ENCODE measurements at places on chromosomes 1 and 21.

GRCh38 chr1:119587341-119587740, 60.7 kb downstream of the ZNF697 start:
- DNase-seq, result no peak

DNA sequence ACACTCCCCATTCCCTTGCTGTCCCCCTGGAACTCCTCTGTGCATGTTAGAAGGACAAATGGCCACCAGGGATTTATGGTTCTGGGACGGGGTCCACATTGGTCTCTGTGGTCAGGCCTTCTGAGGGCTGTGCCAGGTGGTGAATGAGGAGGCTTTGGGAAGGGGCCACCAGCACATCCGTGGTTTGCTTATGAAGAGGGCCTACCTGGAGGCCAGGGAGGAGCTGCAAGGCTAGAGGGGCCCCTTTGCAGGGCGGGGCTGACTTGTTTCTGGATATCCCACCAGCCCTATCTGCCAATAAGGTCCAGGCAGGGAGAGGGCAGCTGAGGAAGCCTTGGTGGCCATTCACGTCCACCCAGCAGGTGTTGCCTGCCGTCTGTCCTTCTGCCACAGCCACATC, 24.9 kb downstream of the KCNA10 start:
- no peak for DNase-seq

DNA sequence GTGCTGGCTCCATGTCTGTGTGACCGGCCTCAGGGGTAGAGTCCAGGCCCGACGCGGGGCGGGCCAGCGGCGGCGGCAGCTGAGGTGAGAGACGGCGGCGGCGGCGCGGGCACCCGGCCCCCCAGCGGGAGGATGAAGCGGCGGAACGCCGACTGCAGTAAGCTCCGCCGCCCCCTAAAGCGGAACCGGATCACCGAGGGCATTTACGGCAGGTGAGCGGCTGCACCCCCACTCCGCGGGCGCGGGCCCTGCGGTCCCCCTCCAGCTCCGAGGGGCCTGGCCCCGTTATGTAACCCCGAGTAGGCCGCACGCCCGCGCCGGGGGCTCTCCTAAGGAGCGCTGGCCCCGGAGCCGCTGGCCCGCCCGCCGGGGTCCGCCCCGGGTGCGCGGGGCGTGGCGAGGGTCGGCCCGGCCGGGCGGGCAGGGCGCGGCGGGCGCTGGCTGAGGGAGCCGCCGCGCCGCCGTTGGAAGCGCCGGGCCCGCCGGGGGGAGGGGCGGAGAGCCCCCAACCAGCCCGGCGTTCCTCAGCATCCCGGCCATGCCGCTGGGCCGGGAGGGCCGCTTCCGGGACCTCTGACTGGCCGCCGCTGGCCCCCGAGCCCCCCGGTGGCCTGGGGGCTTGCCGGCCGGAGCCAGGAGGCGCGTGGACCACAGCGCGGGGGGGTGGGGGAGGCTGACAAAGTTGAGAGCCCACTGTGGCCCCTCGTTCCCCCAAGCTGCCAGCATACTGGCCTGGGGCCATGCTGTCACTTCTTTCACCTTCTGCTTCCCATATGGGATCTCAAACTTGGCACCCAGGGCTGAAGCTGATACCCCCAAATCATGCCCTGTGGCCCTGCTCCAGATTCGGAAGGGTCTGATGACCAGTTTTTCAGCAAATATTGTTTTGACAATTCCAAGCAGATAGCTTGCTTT, 527 bp downstream of the MACO1 start:
- DNase-seq, result peak; percentile 45

DNA sequence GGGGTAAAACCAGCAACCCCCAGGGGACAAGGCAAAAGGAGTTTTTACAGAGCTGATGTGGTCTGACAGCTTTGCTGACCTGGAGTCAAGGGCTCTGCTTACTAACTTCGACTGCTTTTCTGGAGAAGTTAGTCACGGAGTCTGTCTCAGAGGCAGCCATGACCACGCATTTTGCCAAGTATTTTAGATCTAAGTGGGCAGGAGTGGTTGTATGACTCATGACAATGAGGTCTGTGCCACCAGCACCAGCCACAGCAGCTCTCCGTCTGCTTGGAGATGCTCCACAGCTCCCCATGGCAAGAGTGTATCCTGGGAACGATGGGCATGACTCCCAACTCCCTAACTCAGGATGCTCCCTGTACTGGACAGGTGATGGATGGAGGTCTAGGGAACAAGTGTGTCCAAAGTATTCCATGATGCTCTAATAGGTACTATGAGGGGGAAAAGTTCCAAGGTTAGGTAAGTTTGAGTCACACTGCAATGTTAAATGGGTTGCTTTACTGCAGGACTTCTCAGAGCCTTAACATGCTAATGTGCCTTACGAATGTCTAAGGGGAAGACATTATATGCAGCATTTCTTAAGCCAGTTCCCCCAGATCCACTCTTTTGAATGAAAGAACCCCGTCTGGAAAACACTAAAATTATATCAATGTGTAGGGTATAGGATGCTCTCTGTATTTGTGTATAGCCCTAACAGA, 359.0 kb downstream of the HHAT start:
- DNase-seq, result no peak

DNA sequence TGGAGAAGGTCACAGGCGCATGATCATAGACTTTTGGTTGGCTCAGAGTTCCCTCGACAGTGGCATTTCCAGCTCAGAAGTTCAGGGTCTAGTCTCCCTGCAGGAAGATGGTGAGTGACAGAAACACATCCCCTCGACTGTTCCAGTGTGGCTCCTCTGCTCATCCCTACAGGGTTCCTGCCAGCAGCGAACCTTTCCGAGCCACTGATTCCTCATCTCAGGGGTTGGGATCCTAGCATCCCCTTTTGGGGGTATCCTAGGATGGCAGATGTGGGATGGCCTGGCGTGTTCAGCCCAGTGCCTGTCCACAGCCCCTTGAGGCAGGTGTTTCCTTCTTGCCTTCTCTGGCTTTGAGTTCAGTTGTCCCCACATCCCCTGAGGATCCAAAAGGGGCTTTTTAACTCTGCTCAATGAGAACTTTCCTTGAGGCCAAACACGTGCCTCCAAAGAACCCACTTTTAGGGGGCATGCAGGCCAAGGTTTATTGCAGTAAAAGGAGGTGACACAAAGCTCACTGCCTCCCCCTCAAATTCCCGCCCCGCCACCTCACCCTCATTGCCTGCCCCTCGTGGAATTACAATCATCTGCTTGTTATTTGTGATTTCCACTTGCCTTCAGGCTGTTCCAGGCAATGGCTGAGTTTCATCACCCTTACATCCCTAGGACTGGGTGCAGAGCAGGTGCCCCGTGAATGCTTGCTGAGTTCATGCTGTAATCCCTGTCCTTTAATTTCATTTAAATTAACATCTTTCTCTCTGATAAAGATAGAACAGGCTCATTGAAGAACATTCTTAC, 440.7 kb downstream of the CAMTA1 start:
- DNase-seq, result no peak

GRCh38 chr1:99017655-99018054, 13.0 kb upstream of the PLPPR5 start:
- no peak for DNase-seq

- DNase-seq, result no peak
Observed at GRCh38 chr1:45617618-45618017, 6.2 kb downstream of the CCDC17 start.

GRCh38 chr1:241964550-241965282, 7.1 kb downstream of the BECN2 start:
- DNase-seq, result no peak

GRCh38 chr1:42008264-42008663, 89.5 kb upstream of the HIVEP3 start:
- DNase-seq, result no peak

- DNase-seq, result no peak
Observed at GRCh38 chr1:27301052-27301422, 20.9 kb upstream of the TMEM222 start.

DNA sequence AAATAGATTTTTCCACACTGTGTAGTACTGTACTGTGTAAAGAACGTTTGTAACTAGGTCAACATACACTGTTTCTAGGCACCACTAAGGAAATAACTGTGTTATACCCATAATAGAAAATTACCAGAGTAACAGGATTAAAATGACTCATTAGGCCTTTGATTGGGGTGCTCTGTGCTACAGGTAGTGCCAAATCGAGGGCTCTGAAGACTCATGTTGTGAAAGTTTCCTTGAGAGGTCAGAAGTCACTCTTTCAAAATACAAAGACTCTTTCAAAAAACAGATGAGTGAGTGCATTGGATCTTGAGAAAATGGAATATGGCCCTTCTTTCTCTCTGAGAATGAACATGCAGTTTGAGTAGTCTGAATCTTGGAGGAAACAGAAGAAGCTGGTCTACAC, 143.0 kb downstream of the MRPL39 start:
- no peak for DNase-seq

GRCh38 chr1:94926126-94926914, 590 bp downstream of the CNN3 start:
- DNase-seq, result peak; percentile 52

GRCh38 chr1:25971066-25971810, 26.6 kb downstream of the PAFAH2 start:
- no peak for DNase-seq

- DNase-seq, result peak; percentile 85
Observed at GRCh38 chr1:11929849-11930248, 3.6 kb upstream of the KIAA2013 start.

GRCh38 chr21:28640326-28640725, 352.4 kb downstream of the LTN1 start:
- no peak for DNase-seq

GRCh38 chr1:99590578-99591209, 55.2 kb upstream of the PALMD start:
- DNase-seq, result no peak

DNA sequence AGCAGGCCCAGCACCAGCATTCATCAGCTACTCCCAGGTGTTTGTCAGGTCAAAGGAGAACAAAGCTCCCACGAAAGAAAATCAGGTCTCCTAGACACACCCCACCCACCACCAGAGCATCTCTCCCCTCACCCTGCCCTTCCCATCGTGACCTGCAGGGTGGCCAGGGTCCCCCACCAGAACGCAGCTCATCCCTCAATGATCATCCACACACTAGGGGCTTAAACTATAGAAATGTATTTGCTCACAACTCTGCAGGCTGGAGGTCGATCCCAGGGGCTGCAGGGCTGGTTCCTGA, 97.4 kb downstream of the RIPK4 start:
- no peak for DNase-seq

- DNase-seq, result no peak
Observed at GRCh38 chr1:221187174-221187573, 307.9 kb downstream of the HLX start.

GRCh38 chr1:63968663-63969440, 195.0 kb downstream of the ROR1 start:
- no peak for DNase-seq

- no peak for DNase-seq
Observed at GRCh38 chr1:44985747-44986359, 542 bp downstream of the EIF2B3 start.

- no peak for DNase-seq
Observed at GRCh38 chr1:223046011-223046410, 97.0 kb downstream of the TLR5 start.

DNA sequence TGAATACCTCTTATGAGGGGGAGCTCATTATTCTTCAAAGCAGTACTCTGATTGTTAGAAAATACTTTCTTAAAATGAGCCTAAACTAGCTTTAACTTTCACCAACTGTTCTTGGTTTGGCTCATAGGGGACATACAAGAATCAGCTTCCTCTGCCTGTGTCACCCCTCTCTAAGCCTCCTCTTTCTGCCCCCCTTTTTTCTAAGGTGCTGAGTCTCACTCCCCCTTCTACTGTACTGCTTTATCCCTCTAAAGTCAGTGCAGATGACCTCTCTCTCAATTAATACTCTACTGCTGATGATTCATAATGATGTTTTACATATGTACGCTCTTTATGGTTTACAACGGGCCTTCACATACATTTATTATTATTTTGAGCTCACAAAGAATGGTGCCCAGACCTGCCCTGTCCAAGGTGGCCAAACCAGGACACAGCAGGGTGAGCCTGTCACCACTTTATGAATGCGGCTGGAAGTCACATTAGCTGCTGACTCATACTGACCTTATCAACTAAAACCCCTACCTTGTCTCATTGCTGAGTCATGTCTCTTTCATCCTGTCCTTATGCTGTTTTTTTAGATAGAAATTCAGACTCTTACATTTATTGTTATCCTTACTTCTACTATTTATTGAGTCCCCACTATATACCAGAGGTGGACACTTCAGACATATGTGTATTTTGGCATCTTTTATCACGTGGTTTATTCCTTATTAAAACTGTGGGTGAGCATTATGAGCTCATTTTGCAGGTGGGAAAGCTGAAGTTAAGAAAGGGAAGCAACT, 126.9 kb downstream of the RNF220 start:
- DNase-seq, result no peak

DNA sequence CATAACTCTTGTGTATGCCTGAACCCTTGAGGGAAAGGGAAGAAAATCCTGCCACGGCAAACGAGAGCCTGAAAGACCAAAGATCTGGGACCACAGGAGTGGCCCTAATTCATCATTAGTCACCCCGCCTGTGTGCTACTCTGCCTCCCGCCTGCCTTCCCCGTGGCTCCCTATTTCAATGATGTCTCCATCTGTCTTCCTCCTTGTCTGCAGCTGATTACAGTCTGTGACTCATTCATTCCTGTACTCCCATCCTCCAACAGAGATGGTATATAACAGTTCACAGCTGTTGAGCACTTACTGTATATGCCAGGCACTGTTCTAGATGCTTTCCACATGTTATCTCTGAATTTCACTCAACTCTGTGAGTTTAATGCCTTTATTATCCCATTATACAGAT, 96.6 kb downstream of the SEC16B start:
- DNase-seq, result no peak

DNA sequence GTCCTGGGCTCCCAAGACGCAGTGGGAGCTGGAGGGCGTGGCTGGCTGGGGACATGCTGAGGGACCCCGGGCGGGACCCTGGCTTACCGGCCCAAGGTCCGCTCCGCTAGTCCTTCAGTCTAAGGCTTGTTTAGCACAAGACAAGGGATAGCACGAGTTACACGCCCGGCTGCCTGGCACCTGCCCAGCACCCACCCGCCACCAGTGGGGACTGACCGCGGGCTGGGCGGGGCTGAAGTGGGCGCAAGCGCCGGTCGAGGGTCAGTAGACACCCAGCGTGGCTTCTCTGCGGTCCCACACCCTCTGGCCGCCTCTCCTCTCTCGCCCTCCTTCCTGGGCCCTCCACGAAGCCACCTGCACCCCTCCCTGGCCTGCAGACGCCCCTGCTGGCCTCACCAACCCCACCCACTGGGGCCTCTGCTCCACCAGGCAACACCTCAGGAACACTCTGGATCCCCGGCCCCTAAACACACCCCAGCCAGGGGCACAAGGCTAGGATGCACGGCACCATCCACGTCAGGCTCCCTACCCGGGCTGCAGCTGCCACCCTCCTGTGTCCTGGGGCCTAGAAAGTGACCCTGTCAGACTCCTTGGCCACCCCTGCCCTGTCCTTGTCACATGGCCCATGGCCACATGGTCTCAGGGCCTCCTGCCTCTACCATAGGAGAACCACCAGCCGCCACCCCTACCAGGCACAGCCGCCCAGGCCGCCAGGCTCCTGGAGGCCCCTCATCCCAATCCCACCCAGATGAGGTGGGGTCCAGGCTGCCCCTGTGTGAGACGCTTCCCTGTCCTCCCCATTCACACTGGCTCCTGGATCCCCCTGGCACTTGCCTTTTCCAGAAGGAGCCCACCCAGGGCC, 6.1 kb downstream of the TAS1R3 start:
- no peak for DNase-seq

All from ureter (tissue), 1 donor.